ENCODE measurements at places on chromosomes 4 and X.

DNA sequence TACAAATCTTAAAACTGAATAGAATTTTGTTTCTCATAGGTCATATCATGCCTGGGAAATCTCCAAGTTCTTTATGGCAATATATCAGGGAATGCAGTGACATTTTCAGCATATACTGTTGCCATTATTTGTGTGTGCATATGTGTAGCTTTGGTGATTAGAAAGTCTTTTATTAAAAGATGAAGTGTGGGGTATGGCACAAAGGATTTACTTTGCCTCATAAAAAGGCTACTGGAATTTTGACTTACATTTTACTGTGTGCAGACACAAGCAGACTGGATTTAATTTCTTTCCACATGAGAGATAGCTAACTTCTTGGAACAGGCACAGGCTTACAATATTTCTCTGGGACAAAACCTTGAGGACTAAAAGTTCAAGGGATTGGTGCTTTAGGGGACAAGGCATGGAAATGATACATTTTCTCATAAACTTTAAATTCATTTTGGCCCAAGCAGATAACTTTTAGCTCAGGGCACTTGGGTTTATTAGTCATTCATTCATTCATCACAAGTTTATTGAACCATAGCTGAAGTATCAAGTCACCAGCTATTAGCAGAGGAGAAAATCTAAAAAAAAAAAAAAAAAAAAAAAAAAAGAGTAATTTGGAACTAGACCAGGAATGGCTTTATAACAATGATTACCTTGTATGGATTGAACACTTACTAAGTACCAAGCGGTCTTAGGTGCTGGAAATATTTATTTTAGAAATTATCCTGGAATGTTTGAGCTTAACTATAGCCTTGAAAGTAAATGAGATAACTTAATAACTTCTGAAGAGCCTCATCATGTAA, 191.5 kb downstream of the SLIT2 start:
- no peak for DNase-seq

GRCh38 chr4:3135155-3136011, 60.9 kb downstream of the HTT start:
- DNase-seq, result no peak

DNA sequence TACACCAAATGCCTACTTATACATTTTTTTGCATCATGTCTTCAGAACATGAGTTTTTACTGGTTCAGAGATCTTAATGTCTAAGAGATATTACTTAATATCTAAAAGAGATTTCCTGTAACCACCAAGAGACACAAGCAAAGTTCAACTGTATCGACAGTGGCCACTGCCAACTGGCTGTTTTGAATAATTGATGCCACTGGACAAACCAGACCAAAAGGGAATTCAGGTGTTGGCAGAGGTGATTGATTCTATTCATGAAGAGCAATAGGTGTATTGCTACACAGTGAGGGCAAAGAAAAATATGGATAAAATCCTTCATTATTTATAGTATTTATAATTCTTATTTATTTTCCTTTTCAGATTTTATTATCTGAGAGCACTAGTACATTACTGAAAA, 58.5 kb upstream of the ANKRD17 start:
- no peak for DNase-seq

DNA sequence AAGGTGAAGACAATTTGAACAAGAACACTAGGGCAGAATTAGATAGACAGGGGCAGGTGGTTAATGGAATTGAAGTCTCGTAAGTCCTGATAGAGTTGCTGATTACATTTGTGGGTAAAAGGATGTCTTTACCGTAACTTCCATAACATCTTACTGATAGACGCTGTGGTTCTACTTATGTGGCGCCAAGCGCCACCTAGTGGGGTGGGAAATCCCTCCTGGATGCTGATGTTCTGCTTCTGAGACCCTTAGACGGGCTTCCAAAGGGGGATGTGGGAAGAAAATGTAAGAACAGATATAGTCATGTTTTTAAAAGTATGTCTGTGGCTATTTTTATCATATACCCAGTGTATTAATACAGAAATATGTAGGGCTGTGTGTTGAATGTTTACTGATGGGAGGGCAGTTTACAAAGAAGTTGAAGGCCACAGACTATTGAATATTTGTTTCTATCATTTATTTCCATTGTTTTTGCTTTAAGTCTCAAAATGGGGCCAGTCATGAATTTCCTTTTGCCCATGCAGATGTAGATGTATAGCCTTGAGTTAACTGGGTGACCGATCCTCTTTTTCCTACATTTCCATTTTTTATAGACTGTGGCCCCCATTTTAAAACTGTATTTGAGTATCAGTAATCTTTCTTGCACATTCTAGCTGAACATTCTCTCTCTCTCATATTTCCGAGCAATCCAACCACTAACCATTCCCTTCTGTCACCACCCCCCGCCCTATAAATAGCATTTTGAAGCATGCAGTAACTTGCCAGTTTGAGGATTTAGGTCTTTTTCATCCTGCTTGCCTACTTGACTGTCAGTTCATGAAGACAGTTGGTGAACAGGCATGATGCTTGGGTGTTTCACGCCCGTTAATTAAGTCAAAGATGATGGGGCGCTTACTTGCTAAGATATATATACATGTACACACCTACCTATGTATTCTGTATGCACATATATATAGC, 12.1 kb upstream of the TLR8 start:
- peak; percentile 73 for DNase-seq

- DNase-seq, result no peak
Observed at GRCh38 chr4:102563000-102563399, 61.8 kb downstream of the NFKB1 start.

DNA sequence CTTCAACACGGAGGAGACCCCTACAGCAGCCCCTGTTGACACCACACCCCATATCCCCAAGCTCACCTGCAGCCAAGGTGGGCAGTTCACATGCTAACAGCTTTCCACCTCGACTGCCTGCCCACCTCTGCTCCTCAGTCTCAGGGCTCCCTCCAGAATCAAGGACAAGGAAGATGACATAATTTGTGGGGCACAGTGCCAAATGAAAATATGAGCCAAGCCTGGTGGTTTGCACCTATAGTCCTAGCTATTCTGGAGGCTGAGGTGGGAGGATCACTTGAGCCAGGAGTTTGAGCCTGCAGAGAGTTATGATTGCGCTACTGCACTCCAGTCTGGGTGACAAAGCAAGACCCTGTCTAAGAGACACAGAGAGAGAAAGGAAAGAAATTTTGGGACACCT, 516.3 kb downstream of the BCOR start:
- DNase-seq, result no peak
